Fibroblast of the aortic adventitia (primary cell): ENCODE measurements at places on chromosomes 13 and 19. TPM values are rescaled to one million over a fixed set of nuclear protein-coding genes. Genes with fewer than 3 reads are reported as not detected.

- no peak for DNase-seq
Measured at GRCh38 chr13:24104723-24105122, 55.8 kb upstream of the SPATA13 start.

DNA sequence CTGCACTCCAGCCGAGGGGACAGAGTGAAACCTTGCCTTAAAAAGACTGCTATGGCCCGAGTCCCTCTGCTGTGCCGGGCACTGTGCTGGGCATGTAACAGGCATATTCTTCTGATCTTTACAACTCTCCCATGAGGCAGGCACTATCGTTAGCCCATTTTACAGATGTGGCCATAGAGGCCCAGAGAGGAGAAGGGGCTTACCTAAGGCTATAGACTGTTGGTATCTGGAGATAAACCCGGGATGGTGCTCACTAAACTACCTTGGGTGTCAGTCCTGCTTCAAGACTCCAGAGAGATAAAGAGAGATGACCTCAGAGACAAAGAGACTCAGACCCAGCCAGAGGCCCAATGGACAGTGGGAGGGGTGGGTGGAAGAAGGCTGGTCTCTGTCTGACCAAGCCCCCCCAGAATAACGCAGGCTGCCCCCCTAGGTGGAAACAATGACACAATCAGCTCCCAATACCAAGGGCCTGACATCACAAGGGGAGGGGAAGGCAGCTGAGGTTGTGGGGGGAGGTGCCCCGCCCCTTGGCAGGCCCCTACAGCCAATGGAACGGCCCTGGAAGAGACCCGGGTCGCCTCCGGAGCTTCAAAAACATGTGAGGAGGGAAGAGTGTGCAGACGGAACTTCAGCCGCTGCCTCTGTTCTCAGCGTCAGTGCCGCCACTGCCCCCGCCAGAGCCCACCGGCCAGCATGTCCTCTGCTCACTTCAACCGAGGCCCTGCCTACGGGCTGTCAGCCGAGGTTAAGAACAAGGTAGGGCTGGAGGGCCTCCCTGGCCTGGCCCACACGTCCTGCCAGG, at the start of gene CNN1:
Gene CNN1, plus strand, starts transcription at position 620 of the 805 bp plus-strand sequence. Its CDS starts 77 bp downstream, at position 697.
- peak; percentile 45 for DNase-seq

DNA sequence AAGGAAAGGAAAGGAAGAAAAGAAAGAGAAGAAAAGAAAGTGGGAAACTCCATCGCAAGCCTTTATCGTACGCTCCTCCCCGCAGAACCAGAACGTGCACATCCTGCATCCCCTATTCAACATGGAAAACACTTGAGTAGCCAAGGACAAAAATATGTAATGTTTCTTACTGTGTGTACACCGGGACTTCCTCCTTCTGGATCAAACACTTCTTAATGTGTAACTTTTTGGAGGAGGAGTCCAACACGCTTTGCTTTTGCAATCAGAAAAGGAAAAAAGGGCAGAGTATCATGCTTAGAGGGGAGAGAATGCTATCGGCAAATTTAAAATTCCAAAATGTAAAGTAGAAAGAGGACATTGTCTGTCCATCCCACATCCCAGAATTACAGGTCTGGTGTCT, 7.8 kb upstream of the SHFL start:
- DNase-seq, result no peak

The CTU1 gene
- 3.2 and 6.4 TPM in 2 replicates for total RNA-seq

The FPR1 gene
- total RNA-seq, result not detected in 2 replicates

The MCEMP1 gene
- not detected in 2 replicates for total RNA-seq
